Mammary epithelial cell (primary cell): ENCODE measurements at places on chromosomes 1 and 21.
A peak's percentile ranks its signal among the peaks of the same experiment; 100 is the strongest.

- peak; percentile 80 for DNase-seq
Measured at GRCh38 chr1:75745276-75745675, 20.8 kb downstream of the ACADM start.

DNA sequence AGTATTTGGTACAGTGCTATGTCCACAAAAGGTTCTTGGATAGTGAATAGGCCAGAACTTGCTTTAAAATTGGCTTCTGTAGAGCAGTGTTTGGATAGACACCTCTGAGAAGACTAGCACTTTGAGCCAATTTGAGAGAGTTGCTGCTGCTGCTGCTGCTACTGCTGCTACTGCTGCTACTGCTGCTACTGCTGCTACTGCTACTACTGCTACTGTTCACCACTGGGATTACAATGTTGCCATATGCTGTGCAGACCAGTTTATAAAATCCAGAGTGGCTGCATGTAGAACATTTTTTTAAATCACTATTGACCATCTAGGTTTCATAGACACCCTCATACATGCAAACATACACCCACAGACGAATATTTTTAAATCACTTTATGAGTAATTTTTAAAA, 15.3 kb downstream of the GORAB start:
- DNase-seq, result no peak

- no peak for DNase-seq
Measured at GRCh38 chr1:53438427-53439336, 20.5 kb upstream of the DMRTB1 start.

GRCh38 chr1:6889875-6890480, 104.7 kb downstream of the CAMTA1 start:
- peak; percentile 44 for DNase-seq

DNA sequence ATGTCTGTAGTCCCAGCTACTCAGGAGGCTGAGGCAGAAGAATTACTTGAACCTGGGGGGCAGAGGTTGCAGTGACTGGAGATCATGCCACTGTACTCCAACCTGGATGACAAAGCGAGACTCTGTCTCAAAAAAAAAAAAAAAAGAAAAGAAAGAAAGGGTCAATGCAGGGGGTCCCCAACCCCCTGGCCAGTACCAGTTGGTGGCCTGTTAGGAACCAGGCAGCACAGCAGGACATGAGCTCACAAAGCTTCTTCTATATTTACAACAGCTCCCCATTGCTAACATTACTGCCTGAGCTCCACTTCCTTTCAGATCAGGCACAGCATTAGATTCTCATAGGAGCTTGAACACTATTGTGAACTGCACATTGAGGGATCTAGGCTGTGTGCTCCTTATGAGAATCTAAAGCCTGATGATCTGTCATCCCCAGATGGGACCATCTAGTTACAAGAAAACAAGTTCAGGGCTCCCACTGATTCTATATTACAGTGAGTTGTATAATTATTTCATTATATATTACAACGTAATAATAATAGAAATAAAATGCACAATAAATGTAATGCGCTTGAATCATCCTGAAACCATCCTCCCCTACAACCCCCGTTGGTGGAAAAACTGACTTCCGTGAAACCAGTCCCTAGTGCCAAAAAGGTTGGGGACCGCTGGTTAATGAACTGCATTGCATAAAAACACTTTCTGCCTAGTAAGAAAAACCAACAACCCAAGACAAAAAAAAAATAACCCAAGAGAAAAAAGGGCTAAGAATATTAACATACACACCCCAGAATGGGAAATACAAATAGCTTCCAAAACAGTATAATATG, 2.8 kb downstream of the ZBTB8OS start:
- no peak for DNase-seq

GRCh38 chr1:206895837-206896242, 1.4 kb upstream of the IL24 start:
- DNase-seq, result no peak

GRCh38 chr1:200890818-200891773, 3.6 kb upstream of the INAVA start:
- peak; percentile 65 for DNase-seq
